Lung (tissue), 17 donors: ENCODE measurements at places on chromosomes 11 and 22. TPM values are rescaled to one million over a fixed set of nuclear protein-coding genes. Genes with fewer than 3 reads are reported as not detected.

DNA sequence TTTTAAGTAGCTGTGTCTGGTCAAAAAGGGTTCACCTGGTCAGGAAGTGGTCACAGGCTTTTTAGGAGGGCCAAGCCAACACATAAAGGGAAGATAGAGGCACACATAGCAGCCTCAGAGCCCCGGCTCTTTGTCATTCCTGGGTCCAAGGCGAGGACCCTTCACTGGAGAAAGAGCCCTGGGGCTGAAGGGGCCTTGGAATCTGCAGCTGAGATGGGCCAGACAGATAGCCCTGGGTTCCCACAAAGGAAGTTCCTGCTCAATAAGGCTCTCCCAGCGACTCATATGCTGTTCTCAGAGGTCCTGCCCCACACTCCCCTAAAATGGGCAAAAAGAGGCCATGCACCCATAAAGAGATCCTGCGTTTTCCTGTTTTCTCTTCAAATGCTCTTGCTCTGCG lies 77.7 kb downstream of the LINC01488 start:
- no peak for DNase-seq

DNA sequence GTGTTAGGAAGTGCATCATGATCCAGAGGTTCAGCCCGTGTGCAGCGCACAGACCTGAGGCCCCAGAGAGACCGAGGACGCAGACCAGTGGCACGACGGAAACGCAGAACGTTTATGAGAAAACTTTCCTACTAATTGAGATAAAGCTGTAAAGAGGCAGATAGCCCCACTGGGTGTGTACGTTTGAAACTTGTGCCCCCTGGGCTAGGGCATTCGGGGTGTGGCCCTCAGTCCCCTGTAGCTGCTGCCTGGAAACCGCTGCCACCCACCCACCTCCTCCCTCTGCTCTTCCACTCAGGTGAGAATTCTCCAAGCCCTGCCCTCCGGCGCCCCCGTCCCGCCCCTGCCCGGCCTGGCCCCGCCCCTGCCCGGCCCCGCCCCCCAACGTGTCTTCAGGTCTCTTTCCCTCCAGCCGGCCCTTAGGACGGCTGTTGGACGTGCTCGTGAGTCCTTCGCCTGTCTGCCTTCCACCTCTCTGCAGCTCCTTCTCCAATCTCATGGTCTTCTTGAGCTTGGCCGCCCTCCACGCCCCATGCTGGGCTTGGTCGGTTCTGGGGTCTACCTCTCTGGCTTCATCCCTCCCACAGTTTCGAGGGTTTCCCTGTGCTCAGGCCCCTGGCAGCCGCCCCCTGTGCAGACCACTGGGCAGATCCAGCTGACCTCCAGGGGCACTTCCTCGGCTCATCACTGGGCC lies 12.1 kb downstream of the MAPK8IP2 start:
- no peak for DNase-seq

GRCh38 chr11:96263238-96263763 lies 79.7 kb downstream of the MAML2 start:
- no peak for DNase-seq

DNA sequence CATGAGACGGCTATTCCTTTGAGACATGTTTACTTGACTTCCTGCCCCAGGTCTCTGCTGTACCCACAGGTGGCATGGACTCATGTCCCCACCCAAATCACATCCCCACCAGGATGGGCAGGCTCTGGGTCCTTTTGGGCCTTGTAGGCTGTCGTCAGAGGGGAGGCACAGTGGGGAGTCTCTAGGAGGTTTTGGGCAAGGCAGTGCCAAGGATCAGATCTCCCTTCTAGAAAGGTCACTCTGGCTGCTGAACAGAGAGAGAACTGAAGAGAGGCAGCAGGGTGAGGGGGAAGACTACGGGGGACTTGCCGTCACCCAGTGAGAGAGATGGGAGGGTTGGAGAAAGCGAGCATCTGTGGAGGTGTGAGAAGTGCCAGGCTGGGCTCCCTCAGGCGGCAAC lies 4.6 kb upstream of the KCNQ1OT1 start:
- DNase-seq, result no peak

DNA sequence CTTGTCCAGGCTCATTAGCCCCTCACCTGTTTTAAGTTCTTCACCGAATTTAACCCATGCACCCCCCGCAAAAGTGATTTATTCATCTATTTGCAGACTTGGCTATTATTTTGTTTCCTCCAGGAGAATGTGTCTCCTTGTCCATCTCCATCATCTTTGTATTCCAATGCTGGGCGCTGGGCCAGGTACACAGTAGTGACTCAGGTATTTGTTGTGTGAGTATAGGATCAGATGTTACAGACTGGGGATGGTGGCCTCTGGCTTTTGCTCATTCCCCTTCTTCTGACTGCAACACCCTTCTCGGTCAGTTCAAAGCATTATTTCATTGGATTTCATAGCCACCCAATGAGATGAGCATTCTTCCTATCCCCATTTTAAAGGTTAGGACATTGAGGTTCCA lies 408.2 kb downstream of the MN1 start:
- no peak for DNase-seq

DNA sequence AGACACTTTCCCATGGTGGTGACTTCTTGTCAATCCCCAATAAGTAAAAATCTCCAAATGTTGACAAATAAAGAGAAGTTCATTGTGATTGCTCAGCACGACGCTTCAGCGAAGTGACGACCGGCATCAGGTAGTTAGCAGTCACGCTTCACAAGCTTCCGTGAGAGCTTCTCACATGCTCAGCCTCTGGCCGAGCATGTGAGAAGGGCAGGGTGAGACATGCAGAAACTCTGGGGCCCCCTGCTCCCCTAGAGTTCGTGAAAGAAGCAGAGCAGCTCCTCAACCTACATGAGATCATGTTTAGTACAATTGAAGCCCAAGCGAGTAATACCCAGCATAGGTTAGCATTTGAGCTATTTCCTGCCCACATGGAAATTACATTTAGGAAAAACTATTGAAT lies 4.4 kb upstream of the C11orf16 start:
- no peak for DNase-seq

GRCh38 chr11:95296621-95297025 lies 65.6 kb upstream of the SESN3 start:
- DNase-seq, result no peak

- DNase-seq, result peak; percentile 40
Measured at GRCh38 chr22:17773606-17774205, 563 bp downstream of the BID start.

GRCh38 chr11:2533587-2534133 lies 88.9 kb downstream of the KCNQ1 start:
- peak; percentile 86 for DNase-seq

DNA sequence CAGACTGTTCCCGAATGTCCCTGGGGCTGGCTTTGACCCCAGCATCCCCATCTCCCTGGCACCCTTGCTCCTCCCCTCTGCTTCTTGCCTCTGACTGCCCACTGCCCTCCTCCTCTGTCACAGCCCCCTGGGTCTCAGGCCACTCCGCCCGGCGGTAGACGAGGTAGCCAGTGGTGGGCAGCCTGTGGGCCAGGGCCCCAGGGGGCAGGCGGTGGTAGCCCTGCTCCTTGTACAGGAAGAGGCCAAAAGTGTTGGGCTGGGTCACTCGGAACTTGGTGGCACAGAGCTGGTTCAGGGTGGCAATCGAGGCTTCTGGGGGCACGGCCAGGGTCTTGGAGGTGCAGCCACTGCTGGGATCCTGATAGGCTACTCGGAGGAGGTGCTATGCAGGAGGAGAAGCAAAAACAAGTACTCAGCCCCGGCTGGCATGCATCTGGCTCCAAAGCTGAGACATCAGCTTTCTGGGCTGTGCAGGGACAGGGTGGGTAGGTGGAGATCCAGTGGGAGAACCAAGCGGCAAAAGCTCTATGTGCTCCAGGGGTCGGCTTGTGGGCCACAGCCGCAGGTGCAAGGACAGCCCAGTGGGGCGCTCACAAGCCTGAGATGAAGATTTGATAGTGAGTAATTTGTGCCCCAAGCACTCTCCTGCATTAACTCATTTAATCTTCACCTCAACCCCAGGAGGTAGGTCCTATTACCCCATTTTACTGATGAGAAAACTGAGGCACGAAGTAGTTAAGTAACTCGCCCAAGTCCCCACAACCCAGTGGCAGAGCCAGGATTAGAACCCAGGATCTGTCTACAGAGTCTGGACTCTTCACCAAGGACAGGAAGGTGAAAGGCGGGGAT lies 3.6 kb downstream of the RIN1 start:
- DNase-seq, result no peak

DNA sequence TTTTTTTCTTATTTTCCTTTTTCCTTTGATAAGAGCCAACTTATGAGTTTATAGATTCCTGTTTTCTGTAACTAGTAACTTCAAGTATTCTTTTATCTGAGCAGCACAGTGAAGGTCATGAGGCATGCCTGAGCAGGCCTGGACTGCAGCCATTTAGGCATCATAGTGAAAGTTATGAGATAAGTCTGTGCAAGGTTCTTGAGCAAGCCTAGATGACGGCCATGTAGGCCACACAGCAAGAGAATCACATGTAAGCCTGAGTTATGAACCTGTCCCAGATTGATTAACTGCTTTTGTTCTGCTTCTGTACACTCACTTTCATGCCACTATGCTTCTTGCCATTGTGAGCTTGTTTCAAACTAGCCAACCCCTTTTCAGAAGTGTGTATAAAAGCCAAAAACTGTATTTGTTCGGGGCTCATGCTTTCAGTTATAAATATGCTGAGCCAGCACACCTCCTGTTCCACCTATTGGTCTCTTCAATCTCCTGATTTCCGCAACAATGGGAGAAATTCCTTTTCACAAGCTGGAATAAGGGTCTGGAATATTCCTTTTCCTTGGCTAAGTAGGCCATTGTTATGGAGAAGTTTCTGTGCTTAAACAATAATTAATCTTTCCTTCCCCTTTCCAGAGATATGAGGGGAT lies 745.7 kb downstream of the FAM181B start:
- peak; percentile 82 for DNase-seq

DNA sequence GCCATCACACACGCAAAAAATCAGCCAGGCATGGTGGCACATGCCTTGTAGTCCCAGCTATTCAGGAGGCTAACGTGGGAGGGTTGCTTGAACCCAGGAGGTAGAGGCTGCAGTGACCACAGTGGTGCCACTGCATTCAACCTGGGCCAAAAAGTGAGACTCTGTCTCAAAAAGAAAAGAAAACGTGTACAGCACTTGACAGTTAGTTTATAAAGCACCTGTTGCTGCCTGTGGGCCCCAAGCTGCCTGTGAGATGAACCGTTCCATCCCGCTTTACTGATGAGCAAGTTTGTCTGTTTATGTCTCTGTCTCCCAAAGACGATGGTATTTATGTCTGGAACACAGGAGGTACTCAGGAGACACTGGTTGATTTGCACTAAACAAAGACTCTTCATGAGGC lies 1.5 kb upstream of the PRR5 start:
- no peak for DNase-seq

DNA sequence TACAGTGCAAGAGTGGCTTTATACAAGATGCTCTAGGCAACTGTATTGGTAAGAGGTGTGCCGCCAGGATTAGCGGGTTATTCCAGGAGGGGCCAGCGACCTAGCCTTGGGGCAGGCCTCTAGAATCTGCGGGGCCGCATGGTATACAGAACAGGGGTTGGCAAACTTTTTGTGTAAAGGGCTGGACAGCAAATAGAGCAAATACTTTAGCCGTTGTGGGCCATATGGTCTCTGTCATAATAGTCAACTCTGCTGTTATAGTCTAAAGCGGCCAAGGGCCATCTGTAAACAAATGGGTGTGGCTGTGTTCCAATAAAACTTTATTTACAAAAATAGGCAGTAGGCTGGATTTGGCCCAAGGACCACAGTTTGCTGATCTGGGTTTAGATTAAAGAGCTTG lies 32.6 kb downstream of the FBLN1 start:
- peak; percentile 81 for DNase-seq

DNA sequence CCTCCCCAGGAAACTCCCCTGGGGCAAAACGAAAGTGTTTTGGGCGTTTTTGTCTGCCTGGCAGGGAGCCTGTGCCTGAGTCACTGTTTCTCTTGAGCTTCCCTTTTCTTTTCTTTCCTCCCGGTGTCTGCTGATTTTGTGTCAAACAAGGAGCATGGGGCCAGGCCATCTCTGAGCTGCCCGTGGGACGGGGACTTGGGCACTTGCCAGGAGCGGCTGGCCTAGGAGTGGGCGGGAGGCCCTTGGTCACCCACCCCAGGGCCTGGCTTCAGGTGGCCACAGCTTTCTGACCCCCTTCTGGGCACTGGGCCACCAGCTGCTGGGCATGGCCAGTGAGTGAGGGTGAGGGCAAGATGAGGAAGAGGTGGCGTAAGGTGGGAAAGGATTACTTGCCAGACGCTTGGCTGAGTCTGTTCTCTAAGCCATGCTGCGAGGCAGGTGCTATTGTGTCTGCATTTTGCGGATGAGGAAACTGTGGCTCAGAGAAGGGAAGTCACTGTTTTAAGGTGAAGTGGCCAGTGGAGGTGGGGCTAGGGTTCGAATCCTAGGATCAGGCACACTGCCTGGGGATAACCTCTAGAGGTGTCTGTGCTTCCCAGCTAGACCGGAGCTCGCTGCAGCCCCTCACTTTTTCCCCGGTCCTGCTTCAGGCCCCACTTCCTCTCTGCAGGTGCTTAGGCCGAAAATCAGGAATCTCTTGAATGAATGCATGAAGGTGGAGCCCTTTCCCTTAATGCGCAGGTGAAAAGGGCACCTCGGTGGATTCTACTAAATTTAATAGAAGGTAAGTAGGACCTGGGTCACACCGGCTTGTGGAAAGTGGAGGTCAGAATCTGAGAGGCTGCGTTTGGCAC lies 7.8 kb upstream of the NFAM1 start:
- no peak for DNase-seq

DNA sequence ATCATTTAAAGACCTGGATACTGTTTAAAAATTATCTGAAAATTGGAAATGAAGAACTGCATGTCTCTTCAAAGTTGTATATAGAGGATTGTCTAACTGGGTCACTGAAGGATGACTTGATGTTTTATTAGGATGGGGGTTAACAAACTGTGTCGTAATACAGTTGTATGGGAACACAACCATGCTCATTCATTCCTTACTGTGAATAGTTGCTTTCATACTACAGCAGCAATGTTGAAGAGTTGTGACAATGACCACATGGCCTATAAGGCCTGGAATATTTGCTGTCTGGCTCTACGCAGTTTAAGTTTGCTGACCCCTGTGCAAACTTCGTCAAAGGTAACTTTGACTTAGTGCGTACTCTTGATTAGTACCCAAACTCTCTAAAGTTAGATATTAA lies 38.4 kb downstream of the FDX1 start:
- no peak for DNase-seq

- no peak for DNase-seq
Measured at GRCh38 chr11:126502982-126503381, 147.5 kb downstream of the ST3GAL4 start.

- DNase-seq, result peak; percentile 75
Measured at GRCh38 chr22:19959043-19959586, 17.5 kb upstream of the TXNRD2 start.

Gene PRRG4
- polyA plus RNA-seq, result 5.8 TPM

Gene GLB1L2
- 11.4 TPM for polyA plus RNA-seq

Gene SPECC1L
- polyA plus RNA-seq, result 10.4 TPM

Gene MOV10L1
- polyA plus RNA-seq, result 0.53 TPM

Gene VWA5A
- 20.7 TPM for polyA plus RNA-seq

Gene C11orf16
- polyA plus RNA-seq, result 3.1 TPM

Gene GAL
- polyA plus RNA-seq, result 1.8 TPM

Gene PRG3
- polyA plus RNA-seq, result 0.63 TPM

Gene SOX6
- 0.98 TPM for polyA plus RNA-seq

Gene GAB2
- 27.5 TPM for polyA plus RNA-seq

Gene KRTAP5-2
- polyA plus RNA-seq, result not detected

Gene TMEM25
- 8.8 TPM for polyA plus RNA-seq
